Activated B cell treated with CpG ODN at 0.5 μM for 24 hours (primary cell): ENCODE measurements at places on chromosomes 3 and 15.

GRCh38 chr3:47899495-47900108 is 96.7 kb downstream of the DHX30 start:
- no peak for DNase-seq

GRCh38 chr3:138493804-138494606 is 59.6 kb downstream of the ESYT3 start:
- no peak for DNase-seq

DNA sequence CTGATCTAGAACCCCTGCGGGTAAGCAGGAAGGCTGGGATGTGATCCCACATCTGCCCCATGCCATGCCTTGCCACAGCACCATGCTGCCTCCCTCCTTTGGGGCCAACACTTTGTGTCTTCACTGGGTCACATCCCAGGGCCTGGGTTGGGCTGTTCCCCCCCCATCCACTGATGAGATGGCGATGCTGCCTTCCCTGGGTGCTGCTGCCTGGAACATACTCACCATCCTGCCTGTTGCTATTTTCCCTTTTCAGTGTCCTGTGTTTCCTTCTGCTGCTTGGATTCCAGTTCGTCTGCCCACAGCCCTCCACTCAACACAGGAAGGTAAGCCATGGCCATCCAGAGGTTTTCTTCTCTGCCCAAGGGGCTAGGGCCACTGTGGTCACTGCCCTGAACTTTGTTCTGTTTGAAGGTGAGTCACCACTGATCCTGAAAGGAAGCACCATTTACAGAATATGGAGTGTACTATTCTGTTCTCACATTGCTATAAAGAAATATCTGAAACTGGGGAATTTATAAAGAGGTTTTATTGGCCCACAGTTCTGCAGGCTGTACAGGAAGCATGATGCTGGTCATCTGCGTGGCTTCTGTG is 39.4 kb downstream of the THSD4 start:
- no peak for DNase-seq

DNA sequence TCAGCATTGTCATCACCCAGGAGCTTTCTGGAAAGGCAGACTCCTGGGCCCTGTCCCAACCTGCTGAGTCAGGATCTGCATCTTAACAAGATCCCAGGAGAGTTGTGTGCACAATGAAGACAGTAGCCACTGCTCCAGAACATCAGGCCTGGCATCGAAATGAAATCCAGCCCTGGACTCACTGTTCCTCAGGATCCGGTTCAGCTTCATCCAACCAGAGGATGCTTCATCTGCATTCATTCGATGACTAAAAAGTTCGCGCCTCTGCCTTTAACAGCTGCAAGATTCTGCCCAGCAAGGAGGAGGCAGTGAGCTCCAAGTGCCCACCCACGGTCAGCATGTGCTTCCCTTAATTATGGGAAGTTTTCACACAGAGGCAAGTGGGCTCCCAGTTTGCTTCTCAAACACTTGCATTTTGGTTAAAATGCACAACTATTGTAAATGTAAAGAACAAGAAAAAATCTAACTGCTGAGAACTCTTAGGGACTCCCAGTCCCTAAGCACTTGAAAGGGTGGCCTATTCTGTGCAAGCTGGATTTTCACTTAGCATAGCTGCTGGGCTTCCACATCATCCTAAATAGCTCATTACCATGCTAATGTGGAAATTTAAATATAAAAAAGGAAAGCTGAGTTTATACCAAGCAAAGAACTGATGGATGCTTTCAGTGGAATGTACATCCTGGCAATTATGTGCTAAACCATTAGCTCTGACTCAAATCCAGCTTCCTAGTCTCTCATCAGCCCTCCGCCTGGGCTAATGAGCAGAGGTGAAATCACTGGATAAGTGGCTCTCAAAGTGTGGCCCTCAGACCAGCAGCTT is 25.5 kb upstream of the ESYT3 start:
- no peak for DNase-seq

GRCh38 chr3:42118762-42119361 is 27.7 kb downstream of the TRAK1 start:
- DNase-seq: no peak

- DNase-seq: no peak
Observed at GRCh38 chr3:32140943-32141342, 34.5 kb downstream of the GPD1L start.

DNA sequence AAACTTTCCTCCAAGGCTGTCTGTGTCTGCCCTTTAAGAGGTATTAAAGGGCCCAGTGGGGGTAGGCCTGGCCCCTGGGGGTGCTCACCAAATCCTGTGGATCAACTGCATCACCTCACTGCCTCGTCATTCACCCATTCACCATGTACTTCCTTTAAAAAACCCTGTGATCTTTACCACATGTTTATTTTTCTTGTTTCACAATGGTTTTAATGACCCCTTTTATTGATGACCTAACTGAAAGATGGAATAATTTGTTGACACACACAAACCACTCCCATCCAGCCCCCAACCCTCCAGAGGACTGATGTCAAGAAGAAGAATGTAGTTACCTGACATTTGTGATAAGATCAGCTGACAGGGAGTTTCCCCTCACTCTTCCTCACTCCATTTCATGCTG is 40.8 kb downstream of the KCNAB1 start:
- DNase-seq: no peak

DNA sequence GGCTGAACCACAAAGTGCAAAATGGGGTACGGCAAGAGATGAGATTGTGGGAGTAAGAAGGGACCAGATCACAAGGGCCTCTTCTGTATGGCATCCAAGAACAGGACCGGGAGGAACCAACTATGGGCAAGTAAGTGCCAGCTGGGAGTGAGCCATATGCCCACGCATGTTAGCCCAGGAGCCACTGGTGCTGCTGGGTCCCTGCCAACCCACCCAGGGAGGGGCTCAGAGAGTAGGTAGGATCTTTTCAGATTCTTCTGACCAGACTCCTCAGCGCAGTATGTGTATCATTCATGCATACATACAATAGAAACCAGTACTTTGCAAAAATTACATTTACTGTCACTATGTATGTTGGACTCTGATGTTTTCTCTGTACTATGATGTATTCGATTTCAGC is 54.0 kb downstream of the RAB11A start:
- DNase-seq: no peak

DNA sequence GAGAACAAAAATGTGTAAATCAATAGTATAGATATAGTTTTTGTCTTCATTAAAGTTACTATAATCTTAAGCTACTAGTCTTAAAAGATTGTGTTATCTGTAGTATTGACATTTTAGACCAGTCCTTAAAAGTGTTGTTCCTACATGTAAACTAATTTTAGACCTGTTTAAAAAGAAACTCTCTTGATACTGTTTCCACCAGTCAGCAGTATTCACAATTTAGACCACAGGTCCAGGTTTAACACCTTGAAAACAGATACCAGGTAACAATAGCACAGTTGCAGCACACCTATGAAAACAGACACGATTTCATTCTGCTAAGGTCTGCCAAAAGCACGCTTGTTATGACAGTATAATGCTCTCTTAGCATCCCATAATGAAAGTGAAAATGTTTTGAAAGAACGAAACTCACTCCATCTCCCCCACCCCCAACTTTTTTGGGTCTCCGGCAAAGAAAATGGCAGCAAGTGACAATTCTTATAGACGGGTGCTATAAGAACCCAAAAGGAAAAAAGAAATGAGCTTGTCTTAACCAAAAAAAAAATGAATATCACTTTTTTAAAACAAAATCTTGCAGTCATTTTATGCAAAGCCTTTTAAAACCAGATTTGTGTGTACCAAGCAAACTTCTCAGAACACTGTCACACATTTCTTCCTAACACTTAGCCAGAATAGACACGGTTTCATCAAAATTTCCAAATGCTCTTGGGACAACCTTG is 1.6 kb downstream of the EIF4E3 start:
- DNase-seq: no peak

- DNase-seq: no peak
Observed at GRCh38 chr3:176376531-176376930, 820.8 kb downstream of the TBL1XR1 start.

DNA sequence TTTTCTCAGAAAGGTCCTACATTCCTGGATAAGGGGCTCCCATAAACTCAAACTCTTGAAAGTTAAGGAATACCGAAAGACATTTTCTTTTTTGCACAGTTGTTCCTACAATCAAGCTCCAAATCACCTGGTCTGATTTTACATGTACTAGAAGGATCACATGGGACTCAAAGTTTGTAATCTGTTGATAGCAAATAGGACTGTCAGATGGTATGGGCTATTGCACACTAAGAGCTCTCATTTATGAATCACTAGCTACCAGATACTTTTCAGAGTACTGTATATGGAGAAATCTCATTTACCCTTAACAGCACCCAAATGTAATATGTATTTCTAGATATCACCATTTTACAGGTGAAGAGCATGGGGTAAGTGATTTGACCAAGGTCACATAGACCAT is 49.5 kb upstream of the CMSS1 start:
- DNase-seq: no peak

DNA sequence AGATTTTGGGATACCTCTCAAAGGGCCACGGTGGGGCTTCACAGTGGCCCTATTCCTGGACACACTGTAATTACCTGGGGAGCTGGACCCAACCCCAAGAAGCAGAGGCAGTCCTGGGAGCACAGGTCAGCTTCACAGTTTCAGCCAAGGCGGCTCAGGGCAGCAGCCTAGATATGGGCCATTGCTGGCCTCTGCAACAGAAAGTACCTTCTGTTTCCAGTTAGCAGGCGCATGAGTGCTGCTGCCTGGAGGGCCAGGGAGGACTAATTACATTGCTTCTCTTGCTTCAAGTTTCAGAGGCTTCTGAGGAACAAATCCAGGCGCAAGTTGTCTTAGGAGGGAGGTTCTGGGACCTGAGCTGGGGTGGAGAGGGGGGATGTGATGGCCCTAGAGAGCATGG is 13.5 kb upstream of the DUSP7 start:
- DNase-seq: no peak

- DNase-seq: no peak
Observed at GRCh38 chr3:178714925-178715832, 178.9 kb downstream of the KCNMB2 start.

DNA sequence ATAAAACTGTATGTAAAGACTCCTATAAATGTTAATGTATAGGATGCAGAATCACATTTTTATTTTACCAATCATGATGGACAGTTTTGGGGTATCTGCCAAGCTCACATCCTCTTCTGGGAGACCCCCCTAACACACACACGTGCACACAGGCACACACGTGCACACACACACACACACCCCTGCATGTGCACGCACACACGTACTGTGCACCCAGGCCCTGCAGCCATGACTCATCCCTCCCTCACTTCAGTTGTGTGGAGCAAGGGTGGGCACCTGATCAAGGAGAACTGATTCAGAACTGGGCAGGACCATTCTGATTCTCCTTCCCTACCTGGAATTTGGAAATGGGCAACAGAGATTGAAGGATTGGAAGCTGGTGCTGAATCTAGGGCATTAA is 16.0 kb upstream of the MINDY4B start:
- no peak for DNase-seq

DNA sequence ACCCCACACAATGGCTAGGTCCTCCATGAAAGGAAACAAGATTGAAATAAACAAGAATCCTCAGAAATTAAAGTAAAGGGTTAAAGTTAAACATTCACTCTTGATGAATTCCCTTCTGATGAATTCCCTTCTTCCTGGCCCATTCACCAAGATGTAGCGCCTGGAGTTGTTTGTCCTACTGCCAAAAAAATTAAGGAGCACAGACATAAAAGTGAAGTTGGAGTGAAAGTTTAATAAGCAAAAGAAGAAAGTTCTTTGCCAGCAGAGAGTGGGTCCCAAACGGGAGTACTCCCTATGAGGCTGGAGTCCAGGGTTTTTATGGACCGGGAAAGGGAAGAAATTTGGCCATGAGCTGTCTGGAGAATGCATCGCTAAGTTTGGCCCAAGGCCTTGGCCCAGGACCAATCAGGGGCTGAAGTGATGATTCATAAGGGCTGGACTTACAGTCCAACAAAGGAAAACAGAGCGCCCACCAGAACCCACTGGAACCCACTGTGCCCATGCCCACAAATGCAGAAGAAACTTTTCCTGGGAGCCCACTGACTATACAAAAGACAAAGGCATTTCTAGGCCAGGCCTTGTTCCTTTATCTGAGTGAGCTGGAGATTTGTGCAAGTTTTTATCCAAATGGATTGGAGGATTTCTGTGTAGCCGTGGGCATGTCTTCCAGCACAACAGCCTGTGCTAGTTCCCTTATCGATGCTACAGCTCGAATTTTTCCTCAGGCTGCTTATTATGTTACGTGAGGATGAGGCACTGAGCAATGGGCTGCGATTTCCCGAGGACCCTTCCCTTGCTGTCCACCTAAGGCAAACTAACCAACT is 1561.6 kb downstream of the OTOL1 start:
- DNase-seq: no peak

DNA sequence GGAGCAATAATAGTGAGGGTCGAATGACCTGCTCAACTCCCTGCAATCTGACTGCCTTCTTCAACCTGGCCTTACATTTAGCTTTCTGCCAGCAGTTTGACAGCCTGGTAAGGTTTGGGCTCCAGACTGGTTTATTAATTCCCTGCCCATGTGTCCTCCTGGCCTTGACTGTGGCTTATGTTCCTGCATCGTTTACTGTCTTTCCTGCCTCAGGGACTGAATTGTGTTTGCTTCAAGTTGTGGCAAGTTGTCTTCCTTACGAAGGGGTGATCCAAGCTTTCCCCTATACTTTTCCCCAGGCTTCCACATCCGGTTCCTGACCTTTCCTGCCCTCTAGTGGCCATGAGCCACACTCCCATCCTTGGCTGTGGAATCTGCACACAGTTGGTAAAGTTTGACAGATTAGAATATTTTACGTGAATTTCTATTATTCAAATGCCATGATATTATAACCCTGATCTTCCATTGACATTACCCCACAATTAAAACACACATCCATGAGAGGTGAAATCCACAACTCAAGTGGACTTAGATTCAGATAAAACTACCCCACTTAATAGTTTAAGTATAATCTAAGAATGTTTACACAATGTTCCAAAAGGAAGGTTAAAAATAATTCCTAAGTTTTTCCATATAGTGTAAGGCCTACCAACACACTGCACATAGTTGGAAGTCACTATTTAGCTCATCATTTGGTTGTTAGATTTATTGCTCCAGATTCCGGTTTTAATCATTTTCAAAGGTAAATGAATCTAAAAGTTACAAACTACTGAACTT is 95.7 kb downstream of the NEDD4 start:
- no peak for DNase-seq

GRCh38 chr3:150483226-150483625 is 63.1 kb downstream of the SERP1 start:
- no peak for DNase-seq

DNA sequence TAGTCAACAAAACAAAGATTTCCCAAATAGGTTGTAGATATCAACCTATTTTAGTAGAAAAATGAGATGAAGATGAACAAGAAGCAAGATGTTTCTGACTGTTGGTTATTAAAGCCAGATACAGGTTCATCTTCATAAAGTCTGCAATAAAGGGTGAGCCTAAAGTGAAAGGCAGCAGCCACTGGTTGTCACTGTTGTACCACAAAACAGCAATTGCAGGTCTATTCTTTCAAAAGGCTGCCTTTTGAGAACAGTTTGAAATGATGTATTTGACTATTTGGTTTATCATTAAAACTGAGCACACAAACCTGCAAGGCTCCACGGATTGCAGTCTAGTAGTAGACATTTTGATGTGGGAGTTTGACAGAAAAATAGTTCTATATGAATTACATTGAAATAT is 543.4 kb downstream of the GBE1 start:
- no peak for DNase-seq
